ENCODE measurements at places on chromosomes 6 and 20.

DNA sequence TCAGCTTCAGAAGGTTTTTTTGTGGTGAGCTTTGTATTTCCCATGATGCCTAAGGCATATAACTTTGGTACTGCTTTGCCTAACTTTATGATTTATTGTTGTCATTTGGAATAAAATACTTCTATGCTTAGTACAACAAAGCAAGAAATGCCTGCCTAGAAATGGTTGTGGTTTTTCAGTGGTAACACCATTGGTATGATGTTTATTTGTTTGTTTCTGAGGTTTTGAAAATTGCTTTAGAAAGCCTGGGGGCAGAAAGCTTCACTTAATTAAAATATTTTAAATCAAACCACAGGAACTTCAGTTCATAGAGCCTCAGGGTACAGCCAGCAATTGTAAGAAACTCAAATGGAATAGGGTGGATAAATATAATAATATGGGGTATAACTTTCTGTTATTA lies 351.2 kb upstream of the MAP3K7 start:
- no peak for DNase-seq

GRCh38 chr6:28603891-28604290 lies 78.2 kb downstream of the GPX5 start:
- DNase-seq: no peak

DNA sequence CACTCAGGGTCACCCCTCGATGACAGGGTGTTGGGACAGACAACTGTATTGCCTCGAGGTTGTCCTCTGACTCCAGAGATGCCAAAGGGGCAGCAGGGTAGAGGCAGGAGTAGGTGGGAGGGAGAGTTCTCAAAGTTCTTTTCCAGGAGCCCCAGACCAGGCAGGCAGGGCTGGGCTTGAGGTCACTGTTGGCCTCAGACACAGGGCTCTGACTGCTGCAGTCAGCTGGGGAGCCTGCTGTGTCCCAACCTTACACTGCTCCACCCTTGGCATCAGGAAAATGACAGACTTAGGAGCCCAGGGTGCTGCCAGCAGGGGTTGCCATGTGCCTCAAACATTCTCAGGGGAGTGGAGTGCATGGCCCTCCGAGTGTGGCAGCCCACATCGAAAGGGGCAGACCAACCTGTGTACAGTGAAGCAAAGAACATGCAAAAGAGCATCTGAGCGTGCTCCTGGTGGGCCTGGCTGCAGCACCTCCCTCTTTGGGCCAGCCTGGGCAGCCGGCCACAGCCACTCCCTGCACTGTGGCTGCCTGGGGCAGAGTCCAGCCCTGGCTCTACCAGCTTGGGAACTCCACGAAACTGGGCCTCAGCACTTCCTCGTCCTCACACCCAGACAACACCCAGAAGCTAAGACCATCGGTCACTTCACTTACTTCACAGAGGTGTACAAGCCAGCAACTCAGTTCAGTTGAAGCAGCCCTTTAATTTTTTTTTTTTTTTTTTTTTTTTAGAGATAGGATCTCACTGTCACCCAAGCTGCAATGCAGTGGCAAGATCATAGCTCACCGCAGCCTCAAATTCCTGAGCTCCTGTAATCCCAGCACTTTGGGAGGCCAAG lies 24.0 kb downstream of the C6orf132 start:
- DNase-seq: no peak

- no peak for DNase-seq
Observed at GRCh38 chr20:17902531-17903083, 66.0 kb downstream of the SNX5 start.

DNA sequence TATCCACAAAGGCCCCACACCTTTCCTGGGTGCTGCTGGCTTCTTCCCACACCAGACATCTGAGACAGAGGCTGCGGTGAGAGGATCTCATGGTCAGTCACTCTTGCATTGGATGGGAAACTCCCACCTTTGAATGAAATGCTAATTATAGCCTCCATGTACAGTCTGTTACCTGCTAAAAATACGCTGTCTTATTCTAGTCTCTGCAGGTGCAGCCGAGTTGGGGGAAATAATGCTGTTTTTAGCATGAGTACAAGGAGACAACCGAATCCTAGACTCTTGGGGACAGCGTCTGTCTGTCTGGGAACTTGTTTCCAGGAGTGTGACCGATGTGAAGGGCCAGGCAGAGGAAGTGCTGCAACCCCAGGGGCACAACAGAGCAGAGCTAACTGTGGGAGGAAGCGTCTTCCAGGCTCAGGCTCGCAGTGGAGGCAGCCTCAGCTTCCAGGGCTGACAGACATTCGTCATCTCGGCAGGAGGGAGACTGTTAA lies 286.2 kb downstream of the PREX1 start:
- DNase-seq: no peak

GRCh38 chr6:167669870-167670802 lies 156.6 kb upstream of the AFDN start:
- no peak for DNase-seq

DNA sequence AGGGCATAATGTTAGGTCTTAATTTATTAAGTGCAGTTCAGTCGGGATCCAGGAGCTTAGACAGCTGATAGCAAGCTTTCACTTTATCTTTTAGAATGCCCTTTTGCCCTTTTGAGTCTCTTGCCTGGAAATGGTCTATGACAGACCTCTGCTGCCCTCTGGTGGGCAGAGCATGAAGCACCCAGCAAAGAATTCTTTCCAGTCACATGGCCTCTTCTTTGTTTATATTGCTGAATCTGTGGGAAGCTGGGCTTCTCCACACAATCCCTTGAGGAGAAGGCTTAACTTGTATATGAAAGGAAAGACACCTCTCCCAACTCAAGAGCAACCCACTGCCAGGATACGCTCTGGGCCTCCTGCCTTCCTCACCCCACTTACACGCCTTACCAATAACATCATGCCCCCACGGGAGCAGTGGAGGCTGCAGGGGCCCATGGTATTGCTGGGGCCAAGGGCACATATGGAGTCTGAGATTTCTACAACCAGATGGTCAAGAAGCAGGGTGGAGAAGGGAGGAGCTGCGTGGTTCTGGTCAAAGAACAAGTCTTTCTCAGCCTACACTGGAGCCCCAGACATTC lies 20.4 kb downstream of the WFDC3 start:
- peak; percentile 53 for DNase-seq

DNA sequence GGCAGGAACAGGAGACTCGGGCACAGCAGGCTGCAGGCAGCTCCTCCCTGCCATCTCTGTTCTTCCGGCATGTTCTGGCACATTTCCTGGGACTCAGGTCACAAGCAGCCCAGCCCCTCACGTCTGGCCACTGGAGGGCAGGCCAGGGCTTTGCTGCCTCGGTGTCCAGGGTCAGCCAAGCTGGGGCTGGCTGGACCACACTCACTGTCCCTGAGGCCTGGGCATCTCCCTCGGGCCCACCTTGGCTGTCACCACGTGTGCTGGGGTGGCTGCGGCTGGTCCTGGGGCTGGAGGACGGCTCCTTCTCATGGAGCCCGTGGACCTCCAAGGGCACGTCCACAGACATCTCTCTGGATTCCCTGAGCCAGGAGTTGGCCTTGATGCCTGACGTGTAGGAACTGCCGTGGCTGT lies 18.5 kb downstream of the FRMD1 start:
- no peak for DNase-seq

GRCh38 chr6:43897571-43898302 lies 127.7 kb downstream of the VEGFA start:
- DNase-seq: no peak

GRCh38 chr6:41647061-41647511 lies 8.8 kb downstream of the MDFI start:
- no peak for DNase-seq

- no peak for DNase-seq
Observed at GRCh38 chr6:121260651-121261102, 73.6 kb downstream of the TBC1D32 start.

DNA sequence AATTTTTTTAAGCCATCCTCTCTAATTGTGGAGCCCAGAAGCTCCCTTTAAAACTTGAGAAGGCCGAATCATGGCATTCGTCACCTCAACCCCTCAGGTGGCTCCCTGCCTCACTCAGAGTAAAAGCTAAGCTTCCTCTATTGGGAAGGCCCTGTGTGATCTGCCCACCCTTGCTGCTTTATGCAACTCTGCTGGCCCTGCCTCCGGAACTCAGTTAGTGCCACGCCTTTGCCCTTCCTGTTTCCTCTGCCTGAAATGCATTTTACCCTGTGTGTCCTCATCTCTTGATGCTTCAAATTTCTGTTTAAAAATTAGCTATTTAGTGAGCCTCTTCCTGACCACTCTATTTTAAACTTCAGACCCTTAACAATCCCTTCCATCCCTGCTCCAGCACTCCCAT lies 5.7 kb downstream of the PACRG start:
- DNase-seq: no peak

GRCh38 chr20:47360297-47361056 lies 4.0 kb upstream of the ZMYND8 start:
- no peak for DNase-seq

- DNase-seq: no peak
Observed at GRCh38 chr6:135129136-135129856, 51.8 kb upstream of the MYB start.

DNA sequence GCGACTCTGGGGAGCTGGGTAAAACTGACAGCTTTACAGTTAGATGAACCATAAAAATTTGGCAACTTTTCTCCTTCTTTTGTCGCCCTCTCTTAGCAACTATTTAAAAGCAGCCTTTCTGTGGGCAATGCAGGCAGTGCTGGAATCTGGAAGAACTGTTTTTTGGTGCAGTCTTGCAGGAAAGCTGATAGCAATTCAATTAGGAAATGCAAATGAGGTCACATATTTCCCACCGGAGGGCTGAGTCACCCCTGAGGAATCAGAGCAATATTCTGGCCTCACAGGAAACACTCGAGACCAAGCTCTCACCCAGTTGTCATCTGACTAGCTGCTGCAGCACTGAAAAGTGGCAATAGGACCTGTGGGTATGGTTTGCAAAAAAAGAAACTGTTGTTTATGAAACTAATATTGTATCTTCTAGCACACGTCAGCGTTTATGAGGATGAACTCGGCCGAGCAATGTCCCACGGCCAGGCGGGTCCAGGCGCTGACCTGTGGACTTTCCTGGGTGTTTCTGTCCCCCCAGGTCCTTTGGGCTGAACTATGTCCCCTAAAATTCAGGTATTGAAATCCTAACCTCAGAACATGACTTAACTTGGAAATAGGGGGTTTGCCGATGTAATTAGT lies 312.3 kb downstream of the TAF4 start:
- DNase-seq: no peak

DNA sequence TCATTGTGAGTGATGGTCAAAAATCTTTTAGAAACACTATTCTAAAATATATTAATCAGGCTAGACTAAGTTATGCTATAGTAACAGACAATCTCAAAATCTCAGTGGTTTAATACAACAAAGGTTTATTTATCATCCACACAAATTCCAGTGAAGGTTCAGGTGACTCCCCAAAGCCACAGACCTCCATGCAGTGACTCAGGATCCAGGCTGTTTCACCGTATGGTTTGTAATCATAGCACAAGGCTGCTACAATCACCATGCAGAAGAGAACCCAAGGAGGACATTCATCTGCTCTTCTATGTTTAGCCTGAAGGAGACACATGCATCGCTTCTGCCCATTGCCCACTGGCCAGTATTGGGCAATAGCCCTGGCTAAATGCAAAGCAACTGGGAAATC lies 46.2 kb downstream of the BFSP1 start:
- no peak for DNase-seq

GRCh38 chr6:136685540-136686108 lies 106.7 kb downstream of the MAP3K5 start:
- no peak for DNase-seq

DNA sequence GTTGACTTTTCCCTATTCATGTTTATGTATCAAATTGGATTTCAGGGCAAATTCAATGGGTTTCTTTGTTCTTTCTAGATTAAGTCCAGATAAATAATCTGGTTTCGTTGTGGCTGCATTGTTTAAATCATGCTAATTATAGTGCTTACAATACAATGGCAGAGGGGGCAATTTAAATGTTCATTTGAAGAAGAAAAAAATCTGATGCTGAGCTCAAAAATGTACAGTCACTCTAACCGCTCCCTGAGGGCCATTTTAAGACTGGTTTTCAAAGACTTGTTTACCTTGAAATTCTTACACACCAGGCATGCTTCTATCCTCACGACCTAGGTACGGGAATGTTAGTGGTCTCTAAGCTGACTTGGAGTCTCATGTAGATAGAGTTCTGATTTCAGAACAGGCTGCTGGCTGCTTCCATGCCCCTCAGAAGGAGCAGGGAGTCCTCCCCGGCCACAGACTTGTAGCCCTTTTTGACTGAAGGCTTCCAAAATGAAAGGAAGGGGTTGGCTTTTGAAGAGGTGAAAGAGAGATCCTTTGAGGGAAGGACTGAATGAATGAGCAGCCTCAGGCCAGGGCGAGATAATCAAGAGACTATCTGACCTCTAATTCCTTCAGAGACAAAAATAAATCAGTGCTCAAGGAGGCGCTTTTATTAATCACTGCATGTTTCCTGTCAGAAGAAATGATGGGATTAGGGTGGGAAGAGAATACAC lies 86.1 kb upstream of the ZNF217 start:
- no peak for DNase-seq

DNA sequence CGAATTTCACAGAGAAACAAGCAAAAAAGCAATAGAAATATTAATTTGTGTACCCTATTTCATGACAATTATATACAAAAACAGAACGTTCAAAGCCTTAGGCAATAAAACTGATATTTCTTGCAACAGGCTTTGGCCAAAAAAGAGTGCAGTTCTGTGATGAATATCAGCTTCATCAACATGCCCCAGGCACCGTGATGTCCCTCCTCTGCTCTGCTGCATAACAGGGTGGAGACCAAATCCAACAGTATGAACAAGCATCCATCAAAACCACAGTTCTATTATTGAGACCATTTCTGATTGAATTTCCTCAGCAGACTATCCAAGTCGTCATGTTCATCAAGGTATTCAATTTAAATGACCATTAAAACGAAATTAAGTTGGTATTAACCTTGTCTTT lies 722.6 kb upstream of the NRSN1 start:
- no peak for DNase-seq

- DNase-seq: no peak
Observed at GRCh38 chr20:20761301-20761700, 48.9 kb upstream of the RALGAPA2 start.

GRCh38 chr20:62028384-62028783 lies 37.3 kb downstream of the TAF4 start:
- DNase-seq: no peak

DNA sequence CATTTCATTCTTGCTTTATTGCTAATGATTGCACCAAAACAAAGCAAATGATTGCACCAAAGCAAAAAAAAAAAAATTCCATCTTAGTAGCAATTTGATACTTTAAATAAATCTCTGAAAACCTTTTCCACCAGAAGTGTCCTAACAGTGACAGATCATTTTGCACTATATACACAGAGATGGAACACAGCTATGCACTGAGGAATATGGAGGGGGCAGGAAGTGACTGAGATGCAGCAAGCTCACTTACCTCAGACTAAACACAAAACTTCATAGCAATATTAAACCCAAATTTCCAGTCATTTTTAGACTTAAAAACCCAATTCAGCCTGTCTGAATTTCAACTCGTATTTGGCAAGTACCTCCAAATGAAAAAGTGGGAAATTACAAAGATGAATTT lies 41.2 kb downstream of the HIVEP2 start:
- no peak for DNase-seq

GRCh38 chr6:168088161-168089053 lies 9.4 kb upstream of the FRMD1 start:
- no peak for DNase-seq

Measured in activated CD8-positive, alpha-beta memory T cell treated with anti-CD3 and anti-CD28 coated beads for 4 hours (primary cell).